Activated CD4-positive, alpha-beta memory T cell treated with anti-CD3 and anti-CD28 coated beads, Interleukin-2, amount 10 ng/mL, durations not matched to agents 7 days and 5 days (primary cell): ENCODE measurements at places on chromosomes 2 and 18. TPM values are rescaled to one million over a fixed set of nuclear protein-coding genes. Genes with fewer than 3 reads are reported as not detected.

DNA sequence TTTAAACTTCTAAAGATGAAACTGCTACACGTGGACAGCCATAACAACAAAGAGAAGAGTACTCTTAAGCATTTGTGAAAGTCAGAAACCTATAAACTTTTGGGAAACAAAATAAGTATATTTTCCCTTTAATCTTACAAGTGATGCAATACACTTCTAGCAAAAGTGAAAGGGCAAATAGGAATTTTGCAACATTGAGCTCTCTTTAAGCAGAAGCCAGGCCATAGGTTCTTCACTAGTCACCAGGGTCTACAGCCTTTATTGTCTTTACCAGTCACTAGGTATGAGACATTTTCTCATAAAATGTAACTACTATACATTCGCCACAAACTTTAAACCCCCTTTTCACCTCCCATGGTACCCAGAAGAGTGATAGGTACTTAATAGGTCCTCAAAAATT lies 37.5 kb downstream of the SCN1A start:
- peaks cover 5% of the 10 kb centered on the region for H3K27me3 ChIP-seq
- no peaks in the 10 kb centered on the region for H3K4me1 ChIP-seq
- no peaks in the 10 kb centered on the region for H3K36me3 ChIP-seq
- no peak for DNase-seq
- H3K4me3 ChIP-seq = no peak overlapping the region
- no peak overlapping the region for H3K27ac ChIP-seq

The SP140 gene
- total RNA-seq = 137 TPM

GRCh38 chr2:129957891-129958290 lies 21.6 kb upstream of the RAB6C start:
- no peak for DNase-seq
- no peaks in the 10 kb centered on the region for H3K36me3 ChIP-seq
- no peaks in the 10 kb centered on the region for H3K27me3 ChIP-seq
- no peak overlapping the region for H3K4me3 ChIP-seq

GRCh38 chr2:200321780-200322534 lies 15.5 kb downstream of the SPATS2L start:
- no peaks in the 10 kb centered on the region for H3K27me3 ChIP-seq
- peaks cover 36% of the 10 kb centered on the region for H3K4me1 ChIP-seq
- H3K27ac ChIP-seq = no peak overlapping the region
- H3K36me3 ChIP-seq = no peaks in the 10 kb centered on the region
- DNase-seq = no peak
- no peak overlapping the region for H3K4me3 ChIP-seq

DNA sequence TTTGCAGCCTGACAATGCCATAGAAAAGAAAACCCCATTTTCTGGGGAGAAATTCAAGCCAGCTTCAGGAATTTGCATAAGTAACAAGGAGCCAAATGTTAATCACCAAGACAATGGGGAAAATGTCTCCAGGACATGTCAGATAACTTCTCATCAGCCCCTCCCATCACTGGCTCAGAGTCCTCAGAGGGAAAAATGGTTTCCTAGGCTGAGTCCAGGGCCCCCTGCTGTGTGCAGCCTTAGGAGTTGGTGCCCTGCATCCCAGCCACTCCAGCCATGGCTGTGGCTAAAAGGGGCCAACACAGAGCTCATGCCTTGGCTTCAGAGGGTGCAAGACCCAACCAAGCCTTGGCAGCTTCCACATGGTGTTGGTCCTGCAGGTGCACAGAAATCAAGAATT lies 63.7 kb upstream of the FANCL start:
- H3K4me3 ChIP-seq = no peak overlapping the region
- H3K4me1 ChIP-seq = no peaks in the 10 kb centered on the region

- H3K4me1 ChIP-seq = no peaks in the 10 kb centered on the region
- H3K4me3 ChIP-seq = no peak overlapping the region
- no peak overlapping the region for H3K27ac ChIP-seq
- no peak for DNase-seq
- H3K36me3 ChIP-seq = no peaks in the 10 kb centered on the region
Measured at GRCh38 chr2:215522237-215522636, 86.4 kb upstream of the FN1 start.

- H3K4me3 ChIP-seq = no peak overlapping the region
- H3K36me3 ChIP-seq = no peaks in the 10 kb centered on the region
- H3K4me1 ChIP-seq = no peaks in the 10 kb centered on the region
- peaks cover 23% of the 10 kb centered on the region for H3K27me3 ChIP-seq
- H3K27ac ChIP-seq = no peak overlapping the region
Measured at GRCh38 chr18:2302012-2302411, 269.3 kb downstream of the METTL4 start.

The PAX8 gene
- total RNA-seq = 1.7 TPM

DNA sequence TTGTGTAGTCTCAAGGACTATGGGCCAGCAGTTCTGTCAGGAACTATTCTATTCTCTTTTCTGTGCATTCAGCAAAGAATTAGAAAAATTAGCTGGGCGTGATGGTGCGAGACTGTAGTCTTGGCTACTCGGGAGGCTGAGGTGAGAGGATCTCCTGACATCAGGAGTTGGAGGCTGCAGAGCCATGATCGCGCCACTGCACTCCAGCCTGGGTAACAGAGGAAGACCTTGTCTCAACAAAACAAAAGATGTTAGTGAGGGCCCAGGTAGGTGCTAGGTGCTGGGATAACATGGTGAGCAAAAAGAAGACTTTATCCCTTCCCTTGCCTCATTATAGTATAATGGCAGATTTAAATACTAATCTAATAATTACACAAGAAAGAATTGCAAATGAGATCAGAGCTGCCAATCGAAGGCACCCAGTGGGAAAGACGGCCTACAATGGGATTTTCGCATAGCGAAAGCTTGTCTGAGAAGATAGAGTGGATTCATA lies 447 bp upstream of the MRPL19 start:
- DNase-seq = no peak
- peaks cover 2% of the 10 kb centered on the region for H3K27me3 ChIP-seq
- peak overlapping the region; percentile 89 for H3K4me3 ChIP-seq

- no peak overlapping the region for H3K27ac ChIP-seq
- DNase-seq = no peak
- peaks cover 3% of the 10 kb centered on the region for H3K27me3 ChIP-seq
- H3K4me3 ChIP-seq = no peak overlapping the region
- no peaks in the 10 kb centered on the region for H3K4me1 ChIP-seq
- H3K36me3 ChIP-seq = no peaks in the 10 kb centered on the region
Measured at GRCh38 chr2:58543442-58543841, 302.3 kb upstream of the FANCL start.

DNA sequence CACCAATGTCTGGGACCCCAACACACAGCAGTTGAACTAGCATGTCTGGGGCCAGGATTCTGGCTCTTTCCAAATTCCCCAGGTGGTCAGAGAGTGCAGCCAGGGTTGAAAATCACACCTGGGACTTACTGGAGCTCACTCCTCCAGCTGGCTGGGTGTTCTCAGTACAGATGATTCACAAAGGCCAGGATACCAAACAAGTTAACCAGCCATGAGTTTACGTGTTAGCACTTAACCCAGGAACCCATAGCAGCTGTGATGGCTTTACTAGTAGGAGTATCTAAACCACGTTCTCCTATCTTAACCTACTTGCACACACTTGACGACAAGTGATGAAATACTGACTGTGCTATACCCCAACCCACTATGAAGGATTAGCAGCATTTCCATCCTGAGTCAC lies 222.8 kb downstream of the FBXO15 start:
- H3K4me1 ChIP-seq = no peaks in the 10 kb centered on the region
- H3K27ac ChIP-seq = no peak overlapping the region
- H3K36me3 ChIP-seq = no peaks in the 10 kb centered on the region
- DNase-seq = no peak
- no peak overlapping the region for H3K4me3 ChIP-seq

GRCh38 chr2:61993422-61994024 lies 88.0 kb downstream of the COMMD1 start:
- DNase-seq = no peak
- H3K27me3 ChIP-seq = no peaks in the 10 kb centered on the region
- H3K4me1 ChIP-seq = no peaks in the 10 kb centered on the region

The AGFG1 gene
- total RNA-seq = 59.7 TPM

DNA sequence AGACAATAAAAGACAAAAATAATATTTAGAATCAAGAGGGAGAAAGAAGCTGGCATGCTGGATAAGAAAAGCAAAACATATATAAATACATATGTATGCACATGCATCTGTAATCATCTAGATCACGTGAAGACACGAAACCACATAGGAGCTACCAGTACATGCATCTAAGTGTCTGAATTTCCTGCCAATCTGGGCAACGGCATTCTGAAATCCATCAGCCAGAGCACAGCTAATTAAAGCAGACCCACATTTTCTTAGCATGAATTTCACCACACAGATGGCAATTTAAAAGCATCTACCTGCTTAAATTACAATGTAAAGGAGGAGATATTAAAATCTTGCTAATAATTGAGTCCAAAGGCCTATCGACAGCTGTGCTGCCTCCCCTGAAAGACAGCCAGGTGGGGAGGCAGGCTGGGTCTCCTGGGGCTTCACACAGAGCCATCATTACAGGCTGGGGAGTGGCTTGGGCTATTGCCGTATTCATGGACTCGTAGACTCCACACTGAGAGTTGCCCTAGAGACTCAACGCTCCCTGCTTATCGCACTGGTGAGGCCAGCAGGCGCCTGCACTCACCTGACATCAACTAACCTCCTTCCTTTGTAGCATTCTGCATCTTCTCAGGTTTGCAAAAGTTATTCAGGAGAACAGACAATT lies 272.5 kb upstream of the PXDN start:
- no peaks in the 10 kb centered on the region for H3K36me3 ChIP-seq
- H3K27me3 ChIP-seq = no peaks in the 10 kb centered on the region
- no peak for DNase-seq

DNA sequence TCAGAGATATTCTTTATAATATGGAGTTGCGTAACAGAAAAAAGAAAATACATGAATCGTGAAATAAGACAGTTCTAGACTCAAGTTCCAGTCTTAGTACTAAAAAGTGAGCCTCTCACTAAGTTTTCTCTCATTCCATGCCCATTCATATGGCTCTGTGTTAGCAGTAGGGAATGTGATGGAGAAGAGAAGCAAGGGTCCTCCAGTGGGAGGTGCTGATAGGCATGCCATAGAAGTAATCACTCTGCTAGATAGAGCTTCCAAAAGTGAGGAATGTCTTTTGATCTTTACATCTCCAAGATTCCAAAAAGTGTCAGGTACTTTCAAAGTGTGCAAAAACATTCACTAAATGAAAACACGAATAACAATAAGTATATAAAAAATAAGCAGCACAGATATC lies 678.4 kb downstream of the DCDC2C start:
- H3K36me3 ChIP-seq = no peaks in the 10 kb centered on the region
- no peak overlapping the region for H3K27ac ChIP-seq
- no peak for DNase-seq
- no peaks in the 10 kb centered on the region for H3K4me1 ChIP-seq
- H3K27me3 ChIP-seq = no peaks in the 10 kb centered on the region

The CCDC150 gene
- total RNA-seq = 12.1 TPM

The SCN1A gene
- total RNA-seq = not detected

DNA sequence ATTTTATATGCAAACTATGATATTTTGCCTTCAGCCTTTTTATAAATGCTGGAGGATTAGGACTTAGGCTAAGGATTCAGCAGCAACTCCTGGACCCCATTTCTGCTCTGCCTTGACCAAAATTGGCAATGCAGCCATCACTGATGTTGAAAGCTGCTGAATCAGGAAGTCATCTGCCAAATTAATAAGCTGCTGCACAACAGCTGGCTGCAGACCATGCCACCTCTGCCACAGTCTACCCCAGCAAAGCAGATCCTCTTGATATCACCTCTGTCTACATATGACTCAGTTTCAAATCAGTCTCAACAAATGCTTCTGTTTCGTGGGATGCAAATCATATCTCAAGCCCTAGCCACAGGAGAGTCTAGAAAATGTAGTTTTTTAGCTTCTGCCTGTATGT lies 7.1 kb upstream of the SOS1 start:
- no peaks in the 10 kb centered on the region for H3K27me3 ChIP-seq
- peak overlapping the region; percentile 87 for H3K27ac ChIP-seq
- DNase-seq = peak; percentile 81
- peaks cover 18% of the 10 kb centered on the region for H3K36me3 ChIP-seq
- peak overlapping the region; percentile 12 for H3K4me3 ChIP-seq
